AG04449 (cell line): ENCODE measurements at places on chromosomes 3 and 15.

DNA sequence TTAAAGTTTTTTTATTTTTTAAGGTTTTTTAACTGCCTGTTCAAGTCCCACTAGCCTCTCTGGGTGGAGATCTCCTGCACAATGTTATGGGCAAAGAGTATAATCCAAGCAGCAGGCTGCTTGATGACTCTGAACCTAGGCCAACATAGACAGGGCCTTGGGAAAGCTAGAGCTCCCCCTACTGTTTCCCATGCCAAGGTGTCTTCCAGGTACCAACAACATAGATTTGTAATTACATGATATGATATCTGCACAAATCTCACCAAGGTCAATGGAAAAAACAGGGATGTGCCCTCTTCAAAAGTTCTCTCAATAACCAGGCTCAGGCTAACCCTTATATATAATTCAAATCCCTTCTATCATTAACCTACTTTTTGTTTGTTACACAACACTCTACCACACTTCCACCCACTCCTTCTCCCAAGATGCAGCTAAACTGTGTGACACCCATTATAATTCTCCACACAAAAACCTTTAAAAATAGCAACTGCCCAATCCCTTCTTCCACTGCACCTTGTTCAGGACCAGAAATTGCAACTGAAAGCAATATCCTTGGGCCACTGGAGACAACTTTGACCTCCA lies 43.8 kb downstream of the RBM15B start:
- DNase-seq: no peak

GRCh38 chr15:100713163-100713867 lies 110.9 kb downstream of the ASB7 start:
- no peak for DNase-seq

- DNase-seq: no peak
These were observed 70.7 kb upstream of the UBE2E1 start for GRCh38 chr3:23735062-23735461.

DNA sequence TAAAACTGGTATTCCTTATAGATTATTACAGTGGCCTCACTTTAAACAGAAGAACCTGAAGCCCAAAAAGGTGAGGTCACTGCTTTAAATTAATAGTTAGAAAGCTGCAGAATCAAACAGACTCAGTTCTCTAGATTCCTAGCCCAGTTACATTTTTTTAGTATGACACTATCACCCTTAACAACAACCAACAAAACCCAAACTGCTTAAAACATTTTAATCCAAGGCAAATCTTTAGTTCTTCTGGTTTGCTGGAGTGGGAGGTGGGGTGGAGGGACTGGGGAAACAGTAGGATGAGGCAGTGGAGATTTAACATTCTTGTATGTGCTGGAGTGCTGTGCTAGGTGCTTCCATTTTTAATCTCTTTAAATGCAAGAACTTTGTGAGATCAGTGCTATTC lies 631.6 kb upstream of the KCNMB2 start:
- DNase-seq: no peak

DNA sequence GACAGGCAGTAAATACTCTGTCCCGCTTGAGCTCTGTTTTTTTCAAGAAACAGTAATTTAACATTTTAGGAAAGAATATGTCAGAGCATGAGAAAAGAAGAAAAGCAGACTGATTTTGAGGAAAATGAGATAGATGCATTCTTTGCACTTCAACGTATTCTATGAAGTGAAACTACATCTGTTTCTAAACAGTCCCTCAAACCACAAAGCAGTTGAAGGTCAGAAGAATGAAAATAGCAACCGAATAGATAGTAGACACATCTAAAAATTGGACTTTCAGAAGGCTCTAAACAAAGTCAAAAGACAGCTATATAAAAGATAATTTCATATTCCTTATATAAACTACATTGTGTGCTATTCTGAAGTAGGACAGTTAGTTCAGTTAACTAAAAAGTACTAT lies 172.6 kb upstream of the LRRC3B start:
- DNase-seq: no peak

GRCh38 chr15:20671675-20672074 lies 130.1 kb upstream of the GOLGA6L6 start:
- DNase-seq: no peak

DNA sequence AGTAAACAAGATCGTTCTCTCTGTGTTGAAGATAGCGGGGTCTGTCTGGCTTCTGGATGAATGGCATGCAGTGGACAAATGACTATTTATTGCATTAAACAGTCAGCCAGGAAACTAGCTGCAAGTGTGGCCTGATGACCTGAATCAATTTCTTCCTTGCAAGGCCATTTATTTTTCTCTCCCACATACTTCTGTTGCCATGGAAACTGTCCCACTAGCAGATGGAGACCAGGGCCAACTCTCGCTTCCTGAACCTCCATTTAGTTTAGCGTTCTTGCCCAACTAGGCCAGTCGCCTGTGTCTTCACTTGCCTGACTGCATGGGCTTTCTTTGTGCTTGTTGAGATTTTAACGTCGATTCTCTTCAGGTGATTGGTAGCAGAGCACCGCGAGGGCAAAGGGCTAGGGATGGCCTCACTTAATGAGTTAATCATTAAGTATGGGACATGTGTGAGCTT lies 27.6 kb downstream of the LMCD1 start:
- no peak for DNase-seq

DNA sequence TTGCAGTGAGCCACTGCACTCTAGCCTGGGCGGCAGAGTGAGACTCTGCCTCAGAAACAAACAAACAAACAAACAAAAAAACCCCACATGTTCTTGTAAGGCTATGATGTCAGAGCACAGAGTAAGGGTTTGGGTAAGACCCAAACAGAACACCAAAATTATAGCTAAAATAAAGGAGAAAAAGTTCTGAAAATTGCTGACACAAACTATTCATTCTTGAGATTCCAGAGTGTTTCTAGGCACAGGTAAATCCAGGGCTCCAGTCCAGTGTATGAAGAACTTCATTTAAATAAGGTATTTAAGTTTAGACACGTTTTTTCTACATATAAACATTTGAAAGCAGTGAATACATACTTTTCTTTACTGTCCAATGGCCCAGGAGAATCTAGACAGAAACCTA lies 3.9 kb downstream of the CDC25A start:
- DNase-seq: no peak

GRCh38 chr3:124325248-124325647 lies 333.3 kb upstream of the ROPN1 start:
- DNase-seq: no peak
